H4 (cell line): ENCODE measurements at places on chromosomes 16 and 17.
A peak's percentile ranks its signal among the peaks of the same experiment; 100 is the strongest.

DNA sequence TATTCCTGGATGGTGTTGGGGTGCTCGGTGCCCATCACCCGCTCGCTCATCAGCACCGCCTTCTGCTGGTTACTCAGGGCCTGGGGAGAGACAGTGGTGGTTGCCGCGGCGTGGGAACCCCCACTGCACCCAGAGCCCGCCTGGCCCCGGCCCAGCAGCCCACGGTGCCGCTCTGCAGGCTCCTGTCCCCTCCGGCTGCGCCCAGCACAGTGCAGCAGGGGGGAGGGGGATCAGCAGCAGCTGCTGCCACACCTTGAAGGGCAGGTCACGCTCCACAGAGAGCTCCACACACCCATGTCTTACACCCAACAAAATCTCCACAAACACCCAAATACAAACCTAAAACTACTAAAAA lies 18.8 kb downstream of the CLUH start:
- DNase-seq: no peak

GRCh38 chr17:42055496-42055895 lies 5.1 kb upstream of the C17orf113 start:
- no peak for DNase-seq

DNA sequence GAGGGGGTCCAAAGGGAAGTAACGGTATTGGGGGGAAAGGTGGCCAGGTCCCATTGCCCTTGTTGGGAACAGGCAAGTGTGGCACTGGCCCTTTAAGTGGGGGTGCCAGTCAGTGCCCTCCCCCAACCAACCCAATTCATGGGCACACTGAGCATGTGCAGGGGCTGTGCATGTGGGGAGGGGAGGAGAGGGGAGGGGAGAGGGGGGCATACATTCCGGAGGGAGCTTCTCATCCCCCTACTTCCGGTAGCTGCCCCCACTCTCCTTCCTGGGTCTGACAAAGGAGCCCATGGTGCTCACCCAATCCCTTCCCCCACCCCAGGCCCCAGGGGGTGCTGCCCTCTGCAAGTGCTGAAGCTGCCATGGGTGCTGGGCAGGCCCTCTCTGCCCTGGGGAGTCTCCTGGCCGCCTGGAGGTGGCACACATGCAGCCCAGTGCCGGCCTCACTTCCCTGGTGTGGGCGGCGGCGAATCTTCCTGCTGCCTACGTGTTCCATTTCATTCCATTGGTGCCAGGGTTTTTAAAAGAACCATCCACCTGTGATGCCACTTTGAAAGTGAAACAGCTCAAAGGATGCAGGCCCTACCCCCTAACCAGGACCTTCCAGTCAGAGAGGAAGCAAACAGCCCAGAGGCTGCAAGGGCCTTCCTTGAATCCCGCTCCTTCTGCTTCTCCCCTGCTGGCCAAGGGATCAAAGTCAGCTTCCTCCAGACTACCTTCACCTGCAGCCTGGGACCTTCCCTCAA lies 11.0 kb downstream of the HEXIM2 start:
- peak; percentile 89 for DNase-seq

DNA sequence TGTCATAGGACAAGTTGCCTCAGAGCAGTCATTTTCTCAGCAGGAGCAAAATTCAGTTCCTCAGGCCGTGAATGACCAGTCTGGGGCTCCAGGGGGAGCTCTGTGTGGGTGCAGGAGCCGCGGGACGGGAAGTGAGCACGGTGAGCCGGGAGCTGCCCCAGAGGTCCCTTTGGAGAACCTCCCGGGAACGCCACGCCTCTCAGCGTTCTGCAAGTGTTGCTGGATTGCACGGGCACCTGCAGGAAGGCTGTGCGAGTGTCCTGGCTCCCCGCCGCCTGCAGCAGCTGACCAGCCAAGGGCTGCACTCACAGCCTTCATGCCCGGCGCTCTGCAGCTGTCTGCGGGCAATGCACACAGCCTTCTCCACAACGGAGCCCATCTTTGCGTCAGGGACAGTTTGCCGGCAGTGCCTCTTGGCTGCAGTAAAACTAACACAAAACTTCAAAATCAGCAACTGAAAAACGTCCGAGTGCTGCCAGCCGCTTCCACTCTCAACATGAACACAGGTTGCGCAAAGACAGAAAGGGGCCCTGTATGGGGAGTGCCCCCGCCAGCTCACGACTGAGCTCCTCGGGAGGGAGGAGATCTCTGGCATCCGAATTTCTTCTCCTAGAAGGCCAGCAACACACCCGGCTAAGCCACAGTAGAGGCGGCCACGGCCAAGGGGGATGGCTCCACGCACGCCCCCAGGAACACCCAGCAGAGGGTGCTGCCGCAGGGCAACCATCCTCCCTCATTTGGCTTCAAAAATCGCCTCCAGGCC lies 16.0 kb downstream of the NDUFAF8 start:
- no peak for DNase-seq

GRCh38 chr17:73823684-73824083 lies 179.4 kb upstream of the SDK2 start:
- no peak for DNase-seq
